ENCODE measurements at places on chromosomes 2 and 18.

GRCh38 chr2:65671670-65672242 lies 239.4 kb upstream of the SPRED2 start:
- DNase-seq: no peak

DNA sequence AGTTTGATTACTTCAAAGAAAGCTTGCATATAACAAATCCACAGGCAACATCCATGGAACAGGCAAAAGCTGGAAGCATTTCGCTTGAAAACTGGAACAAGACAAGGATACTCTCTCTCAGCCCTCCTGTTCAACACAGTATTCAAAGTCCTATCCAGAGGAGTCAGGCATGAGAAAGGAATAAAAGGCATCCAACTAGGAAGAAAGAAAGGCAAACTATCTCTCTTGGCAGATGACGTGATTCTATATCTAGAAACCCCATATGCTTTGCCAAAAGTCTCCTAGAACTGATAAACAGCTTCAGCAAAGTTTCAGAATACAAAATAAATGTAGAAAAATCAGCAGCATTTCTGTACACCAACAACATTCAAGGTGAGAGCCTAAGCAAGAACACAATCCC lies 34.1 kb upstream of the MC4R start:
- no peak for DNase-seq

GRCh38 chr2:79887747-79888374 lies 375.0 kb downstream of the CTNNA2 start:
- peak; percentile 49 for DNase-seq

- peak; percentile 32 for DNase-seq
Measured at GRCh38 chr2:33134086-33134771, 187.5 kb downstream of the LTBP1 start.

GRCh38 chr18:23519734-23520133 lies 16.4 kb downstream of the RMC1 start:
- DNase-seq: no peak
